ENCODE measurements at places on chromosomes 5 and 9.

- DNase-seq = no peak
Observed at GRCh38 chr9:78073722-78074121, 42.1 kb upstream of the GNAQ start.

DNA sequence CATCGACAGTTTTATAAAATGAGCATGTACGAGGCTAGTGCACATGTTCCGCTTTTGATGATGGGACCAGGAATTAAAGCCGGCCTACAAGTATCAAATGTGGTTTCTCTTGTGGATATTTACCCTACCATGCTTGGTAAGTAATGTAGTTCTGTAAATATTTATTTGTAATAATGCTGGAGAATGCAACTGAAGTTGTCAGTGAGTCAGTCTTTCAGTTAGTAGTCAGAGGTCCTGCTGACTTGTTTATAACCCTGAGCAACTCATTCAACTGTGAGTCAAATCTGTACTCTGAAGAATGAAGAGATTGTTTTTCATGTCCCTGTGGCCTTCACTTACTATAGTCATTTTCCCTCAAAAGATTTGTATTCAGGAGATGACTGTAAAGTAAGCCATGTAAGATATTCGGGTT, 28.4 kb upstream of the GPR150 start:
- no peak for DNase-seq

DNA sequence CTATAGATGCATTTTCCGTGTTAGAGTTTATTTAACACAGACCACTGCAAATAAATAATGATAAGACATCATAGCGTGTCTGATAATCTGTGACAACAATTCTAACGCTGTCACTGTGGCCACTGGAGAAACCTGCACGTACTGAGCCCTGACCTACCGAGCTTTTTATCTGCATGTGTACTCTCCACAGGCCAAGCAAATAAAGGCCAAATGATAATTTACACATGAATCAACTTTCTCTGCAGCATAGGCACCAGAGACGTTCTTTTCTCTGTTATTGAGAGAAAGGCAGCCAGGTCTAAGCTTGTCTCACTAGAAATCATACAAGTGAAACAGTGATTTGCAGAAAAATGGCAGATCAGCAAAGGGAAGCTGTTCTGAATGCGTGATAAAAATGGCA, 75.8 kb downstream of the POU5F2 start:
- DNase-seq = no peak

- DNase-seq = no peak
Observed at GRCh38 chr5:140560227-140560626, 3.0 kb upstream of the SRA1 start.

DNA sequence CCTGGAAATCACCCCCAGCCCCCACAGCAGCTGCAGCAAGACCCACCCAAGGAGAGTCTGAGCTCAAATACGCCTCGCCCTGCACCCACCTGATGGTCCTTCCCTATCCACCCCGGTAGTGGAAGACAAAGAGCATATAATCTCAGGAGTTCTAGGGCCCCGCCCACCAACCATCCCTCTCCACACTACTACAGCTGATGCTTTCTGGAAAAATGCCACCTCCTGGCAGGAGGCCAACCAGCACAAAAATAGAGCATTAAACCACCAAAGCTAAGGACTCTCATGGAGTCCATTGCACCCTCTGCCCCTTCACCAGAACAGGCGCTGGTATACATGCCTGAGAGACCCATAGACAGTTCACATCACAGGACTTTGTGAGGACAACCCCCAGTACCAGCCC, 22.5 kb upstream of the NIPSNAP3A start:
- no peak for DNase-seq

DNA sequence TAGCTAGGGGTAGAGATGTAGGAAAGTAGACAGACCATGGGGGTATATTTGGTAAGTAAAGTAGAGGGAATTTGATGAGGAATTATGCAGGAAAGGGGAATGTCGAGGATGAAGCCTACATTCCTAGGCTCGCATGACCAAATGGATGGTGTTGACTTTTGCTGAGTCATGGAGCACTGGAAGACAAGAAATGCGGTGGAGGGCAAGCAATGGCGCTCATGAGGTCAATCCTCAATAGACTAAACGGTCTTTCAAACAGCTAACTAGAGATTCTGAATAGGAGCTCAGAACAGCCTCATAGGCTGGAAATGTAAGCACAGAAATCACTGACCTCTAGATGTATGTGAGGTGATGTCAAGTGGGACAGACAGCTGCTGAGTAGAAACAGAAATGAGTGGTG, 50.7 kb upstream of the FST start:
- no peak for DNase-seq

DNA sequence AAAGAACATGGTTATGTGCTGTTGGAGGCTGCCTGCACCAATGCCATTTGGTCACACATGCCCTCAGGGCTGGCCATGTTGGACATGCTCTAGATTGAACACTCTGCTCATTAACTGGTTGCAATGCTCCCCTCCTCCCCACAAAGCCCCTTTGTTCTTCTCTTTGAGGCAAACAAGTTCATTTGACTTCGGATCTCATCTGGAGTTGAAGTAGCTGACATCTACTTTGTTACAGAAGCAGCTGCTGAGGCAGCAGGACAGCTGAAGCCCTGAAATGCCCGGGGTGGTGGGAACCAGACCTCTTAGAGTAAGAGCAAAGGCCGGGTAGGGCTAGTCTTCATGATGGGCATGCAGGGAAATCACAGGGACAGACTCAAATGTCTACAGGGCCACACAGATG, 123.5 kb downstream of the APBA1 start:
- no peak for DNase-seq

DNA sequence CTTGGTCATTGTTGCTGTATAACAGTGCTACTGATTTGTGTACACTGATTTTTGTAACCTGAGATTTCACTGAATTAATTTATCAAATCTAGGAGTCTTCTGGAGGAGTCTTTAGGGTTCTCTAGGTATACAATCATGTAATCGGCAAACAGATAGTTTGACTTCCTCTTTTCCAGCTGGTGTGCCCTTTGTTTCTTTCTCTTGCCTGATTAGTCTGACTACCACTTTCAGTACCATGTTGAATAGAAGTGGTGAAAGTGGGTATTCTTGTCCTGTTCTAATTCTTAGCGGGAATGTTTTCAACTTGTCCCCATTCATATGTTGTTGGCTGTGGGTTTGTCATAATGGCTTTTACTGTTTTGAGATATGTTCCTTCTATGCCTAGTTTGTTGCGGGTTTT, 24.7 kb upstream of the RANBP6 start:
- no peak for DNase-seq

GRCh38 chr9:106921341-106921899, 58.5 kb downstream of the ZNF462 start:
- DNase-seq = peak; percentile 25

GRCh38 chr5:135236908-135237747, 161.9 kb downstream of the MACROH2A1 start:
- no peak for DNase-seq

GRCh38 chr5:8729437-8729836, 816.4 kb downstream of the SEMA5A start:
- DNase-seq = no peak

DNA sequence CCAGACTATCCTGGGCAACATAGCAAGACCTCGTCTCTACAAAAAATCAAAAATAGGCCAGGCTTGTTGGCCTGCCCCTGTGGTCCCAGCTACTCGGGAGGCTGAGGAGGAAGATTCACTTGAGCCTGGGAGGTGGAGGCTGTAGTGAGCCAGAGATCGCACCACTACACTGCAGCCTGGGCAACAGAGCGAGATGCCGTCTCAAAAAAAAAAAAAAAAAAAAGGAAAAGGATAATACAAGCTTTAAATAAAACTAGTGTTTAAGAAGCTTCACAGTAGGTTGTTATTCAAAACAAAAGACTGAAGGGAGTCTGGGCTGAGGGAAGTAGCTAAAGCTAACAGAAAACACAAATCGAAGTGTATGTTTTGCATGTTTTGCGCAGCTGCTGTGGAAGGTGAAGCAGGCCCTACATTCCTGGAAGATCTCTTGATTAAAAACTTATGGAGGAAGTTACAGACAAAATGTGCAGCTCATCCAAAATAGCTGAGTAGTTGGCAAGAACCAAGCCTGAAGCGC, 581 bp upstream of the C9orf40 start:
- no peak for DNase-seq

DNA sequence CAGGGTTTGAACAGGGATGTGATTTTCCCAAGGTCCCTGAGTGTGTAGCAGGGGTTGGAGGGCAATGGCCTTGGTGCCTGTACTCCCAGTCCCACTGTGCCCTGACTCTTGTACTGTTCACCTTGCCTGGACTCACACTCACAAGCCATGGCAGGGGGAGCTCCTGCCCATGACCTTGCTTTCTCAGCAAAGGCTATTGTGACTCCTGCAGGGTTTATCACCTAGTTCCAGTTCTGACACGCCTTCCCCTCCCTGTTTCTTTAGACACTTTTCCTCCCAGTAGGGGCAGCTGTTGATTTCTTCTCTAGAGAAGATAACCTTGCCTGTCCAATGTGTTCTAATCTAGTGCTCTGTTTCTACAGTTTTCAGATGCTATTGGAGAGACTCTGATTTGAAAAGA, 139.5 kb downstream of the FSTL4 start:
- no peak for DNase-seq

DNA sequence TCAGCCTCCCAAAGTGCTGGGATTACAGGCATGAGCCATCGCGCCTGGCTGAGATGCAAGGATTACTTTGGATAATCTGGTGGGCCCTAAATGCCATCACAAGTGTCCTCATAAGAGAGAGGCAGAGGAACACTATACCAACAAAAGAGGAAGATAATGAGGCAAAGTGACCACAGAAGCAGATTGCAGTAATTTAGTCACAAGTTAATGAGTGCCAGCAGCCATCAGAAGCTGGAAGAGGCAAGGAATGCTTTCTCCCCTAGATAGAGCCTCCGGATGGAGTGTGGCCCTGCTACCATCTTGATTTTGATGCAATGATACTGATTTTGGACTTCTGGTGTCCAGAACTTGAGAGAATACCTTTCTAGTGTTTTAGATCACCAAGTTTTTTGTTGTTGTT, 122.3 kb downstream of the SPATA31D1 start:
- DNase-seq = no peak

DNA sequence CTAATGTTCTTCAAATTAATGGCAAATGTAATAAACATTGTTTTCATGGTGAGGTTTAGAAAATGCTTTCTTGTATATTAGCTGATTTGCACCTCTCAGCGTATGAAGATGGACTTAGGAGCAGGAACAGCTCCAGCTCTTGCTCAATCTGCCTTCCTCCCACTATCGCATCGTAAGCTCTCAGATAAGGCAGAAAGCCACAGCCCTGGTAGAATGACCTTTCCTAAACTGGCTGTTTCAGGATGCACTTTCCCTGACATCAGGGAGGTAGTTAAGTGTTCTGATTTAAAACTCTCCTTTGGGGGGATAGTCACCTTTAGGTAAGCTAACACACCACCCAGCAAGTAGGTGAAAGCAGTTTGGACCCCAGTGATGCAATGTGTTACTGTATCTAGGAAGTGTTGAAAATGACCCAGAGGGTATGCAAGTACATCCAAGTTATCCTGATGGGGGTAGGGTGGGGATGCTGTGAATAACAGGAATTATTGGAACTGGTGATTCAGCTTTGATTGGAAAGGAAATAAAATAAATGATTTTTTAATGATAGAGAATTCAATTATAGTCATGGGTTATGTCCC, 72.3 kb downstream of the LMNB1 start:
- DNase-seq = no peak

DNA sequence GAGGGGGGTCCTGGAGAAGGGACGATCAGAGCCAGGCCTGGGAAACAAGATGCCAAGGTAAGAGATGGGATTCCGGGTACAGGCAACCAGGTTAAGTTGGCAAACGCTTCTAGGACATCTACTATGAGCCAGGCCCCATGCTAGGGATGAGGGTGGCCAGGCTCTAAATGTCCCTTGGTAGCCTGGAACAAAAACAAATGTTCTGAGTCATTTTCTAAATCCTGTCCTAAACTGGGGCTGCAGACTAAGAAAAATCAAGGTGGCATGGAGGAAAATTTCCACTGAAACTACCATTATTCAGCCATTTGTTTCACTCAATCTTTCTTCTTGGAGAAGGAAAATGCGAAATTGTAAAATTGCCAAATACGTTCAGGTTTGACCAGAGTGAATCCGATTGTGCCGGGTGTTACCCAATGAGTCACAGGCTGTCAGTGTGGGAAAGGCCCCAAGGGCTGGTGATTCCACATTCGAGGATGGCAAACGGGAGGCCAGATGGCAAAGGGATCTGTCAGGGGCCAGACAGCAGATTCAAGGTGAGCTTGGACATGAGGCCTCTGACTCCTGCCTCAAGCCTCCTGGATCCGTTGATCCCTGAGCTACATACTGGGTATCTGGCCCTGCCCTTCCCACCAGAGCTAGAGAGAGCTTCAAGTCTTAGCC, 57.6 kb downstream of the PAX5 start:
- no peak for DNase-seq

DNA sequence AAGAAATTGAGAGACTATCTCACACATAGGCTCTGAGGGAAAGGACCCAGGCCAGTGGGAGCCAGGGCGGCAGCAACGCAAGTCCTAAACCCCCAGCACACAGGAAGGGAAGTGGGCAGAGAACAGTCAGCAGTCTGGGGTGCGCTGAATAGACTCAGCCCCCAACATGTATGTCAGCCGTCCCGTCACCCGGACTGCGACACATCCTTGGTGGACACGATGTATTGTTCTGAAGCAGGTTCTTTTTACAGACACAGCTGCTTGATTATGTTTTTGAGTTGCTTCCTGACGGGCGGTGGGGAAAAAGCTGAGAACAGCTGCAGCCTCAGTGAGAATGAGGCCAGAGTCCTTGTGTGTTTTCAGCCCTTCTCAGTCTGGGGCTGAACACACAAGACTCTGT, 64.1 kb upstream of the CXCL14 start:
- DNase-seq = no peak

DNA sequence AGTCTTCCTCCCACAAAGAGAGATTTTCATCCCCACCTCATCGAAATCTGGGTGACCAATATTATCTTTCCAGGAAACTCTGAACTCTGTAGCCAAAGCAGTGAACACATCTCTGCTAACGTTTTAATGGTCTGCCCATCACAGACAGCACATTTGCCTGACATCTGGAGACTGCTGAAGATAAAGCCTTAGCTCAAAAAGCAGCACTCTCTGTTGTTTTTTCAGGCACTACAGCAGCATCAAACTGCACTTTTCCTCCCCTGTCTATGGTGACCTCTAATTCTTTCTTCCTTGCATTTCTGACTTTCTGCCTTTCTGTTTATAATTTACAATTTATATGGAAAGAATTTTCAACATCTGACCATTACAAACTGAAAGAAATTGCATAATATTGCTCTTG, 66.8 kb downstream of the RAB3C start:
- no peak for DNase-seq

DNA sequence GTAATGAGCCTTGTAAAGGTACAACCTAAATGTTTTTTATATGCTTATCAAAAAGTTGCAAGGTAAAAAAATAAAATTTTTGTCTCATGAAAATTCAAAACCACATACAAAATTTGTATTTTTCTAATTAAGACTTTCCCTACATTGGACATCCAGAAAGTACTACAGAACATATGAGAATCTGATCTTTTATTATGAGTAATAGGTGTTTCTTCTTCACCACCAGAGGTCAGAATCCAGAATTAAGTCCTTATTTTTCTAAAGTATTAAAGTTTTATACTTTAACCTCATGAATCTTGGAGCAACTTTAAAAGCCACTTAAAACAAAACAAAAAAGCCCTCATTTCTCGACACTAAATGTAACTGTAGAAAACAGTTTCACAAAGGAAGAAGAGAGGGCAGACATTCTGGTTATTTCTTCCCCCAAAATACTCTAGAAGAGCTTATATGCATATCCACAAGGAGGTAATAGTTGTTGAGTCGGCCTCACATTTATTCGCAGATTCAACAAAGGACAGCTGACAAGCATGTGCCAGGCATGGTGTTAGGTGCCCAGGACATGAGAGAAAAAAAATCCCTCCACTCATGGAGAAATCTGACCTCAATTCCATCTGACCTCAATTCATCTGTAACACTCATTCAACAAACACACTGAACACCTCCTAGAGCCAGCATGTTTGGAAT, 69.3 kb downstream of the MLLT3 start:
- no peak for DNase-seq
